Cardiac muscle cell (in vitro differentiated cells and primary cell): ENCODE measurements at places on chromosomes 2 and 18. TPM values are rescaled to one million over a fixed set of nuclear protein-coding genes. Genes with fewer than 3 reads are reported as not detected.

Gene GCG
- total RNA-seq = not detected in 2 replicates

Gene GAL3ST2
- 0.18 and 1.2 TPM in 2 replicates for total RNA-seq

Gene ADRA2B
- total RNA-seq = 27.4 and 61.8 TPM in 2 replicates

Gene ZSCAN30
- 19.7 and 29.5 TPM in 2 replicates for total RNA-seq

Gene C1QL2
- 0.18 and 0.30 TPM in 2 replicates for total RNA-seq

Gene PSMA8
- not detected in 2 replicates for total RNA-seq

Gene APOB
- total RNA-seq = 0.07 and 0.15 TPM in 2 replicates

Gene EPAS1
- total RNA-seq = 4.8 and 7.3 TPM in 2 replicates

Gene DSEL
- total RNA-seq = 0.99 and 1.2 TPM in 2 replicates

Gene SP5
- 0.69 and 2.0 TPM in 2 replicates for total RNA-seq

DNA sequence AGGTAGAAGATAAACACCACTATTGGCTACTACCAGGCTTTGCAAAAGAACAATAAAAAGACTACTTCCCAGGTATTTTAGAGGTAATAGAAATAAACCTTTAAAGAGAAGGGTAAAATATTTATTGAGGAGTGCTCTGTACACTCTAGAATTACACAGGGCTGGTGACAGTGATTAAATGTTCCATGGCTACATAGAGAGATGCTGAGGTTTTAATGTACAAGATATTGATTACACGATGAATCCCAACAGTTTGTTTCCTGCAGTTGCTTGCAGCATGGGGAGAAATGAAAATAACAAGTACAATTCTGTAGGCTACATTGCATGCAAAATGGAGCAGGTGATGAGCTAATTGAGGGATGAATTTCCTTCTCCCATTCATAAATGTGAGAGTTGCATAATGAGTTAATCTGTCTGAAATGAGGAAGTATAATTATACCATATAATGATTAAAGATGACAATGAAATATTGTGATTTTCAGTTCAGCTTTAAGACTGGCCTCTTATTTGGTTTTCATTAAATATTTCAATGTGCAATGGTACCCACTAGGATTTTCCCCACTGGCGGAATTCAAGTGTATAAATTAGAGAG, 266.1 kb downstream of the SOCS6 start:
- no peak overlapping the region for H3K4me3 ChIP-seq
- H3K27me3 ChIP-seq = no peaks in the 10 kb centered on the region
- H3K27ac ChIP-seq = no peak overlapping the region
- DNase-seq = no peak

DNA sequence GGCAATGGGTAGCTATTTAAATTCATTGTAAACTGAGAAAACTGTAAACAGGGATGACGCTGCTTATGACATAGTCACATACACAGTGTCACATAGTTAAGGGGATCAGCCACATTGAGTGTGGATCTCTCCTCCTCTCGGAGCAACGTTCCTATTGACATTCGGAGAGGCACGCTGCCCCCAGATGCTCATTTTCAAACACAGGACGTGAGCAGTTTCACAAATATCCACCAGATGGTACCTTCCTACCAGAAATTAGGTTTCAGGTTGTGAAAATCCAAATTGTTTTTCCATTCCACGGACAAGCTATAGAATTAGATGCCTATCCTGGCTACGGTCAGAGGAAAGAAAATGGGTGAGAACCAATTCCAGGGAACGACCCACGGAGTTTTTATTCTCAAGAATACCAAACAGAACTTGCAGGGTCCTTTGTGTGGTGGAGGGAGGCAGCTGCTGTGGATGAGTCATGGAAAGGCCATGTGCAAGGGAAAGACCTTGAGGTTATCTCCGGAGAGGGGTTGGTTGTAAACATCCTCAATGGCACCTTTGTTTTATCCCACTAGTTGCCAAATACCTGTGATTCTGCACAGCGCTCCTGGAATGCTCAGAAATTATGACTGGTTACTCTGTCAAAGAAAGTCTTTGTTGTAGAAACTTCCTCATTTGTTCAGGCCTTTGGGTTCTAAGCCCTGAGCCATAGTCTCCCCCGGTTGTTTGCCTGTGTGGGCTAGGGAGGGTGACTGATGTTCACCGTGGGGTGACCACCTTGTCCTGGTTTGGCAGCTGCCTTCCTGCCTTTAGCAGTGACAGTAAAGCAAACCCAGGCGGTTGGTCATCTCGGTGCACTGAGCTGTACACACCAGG, 88.0 kb downstream of the ACTR3 start:
- no peaks in the 10 kb centered on the region for H3K27me3 ChIP-seq
- peak; percentile 68 for DNase-seq
- H3K36me3 ChIP-seq = no peaks in the 10 kb centered on the region
- H3K4me1 ChIP-seq = no peaks in the 10 kb centered on the region
- H3K4me3 ChIP-seq = no peak overlapping the region
- no peak overlapping the region for H3K27ac ChIP-seq

- H3K27ac ChIP-seq = no peak overlapping the region
- peaks cover 17% of the 10 kb centered on the region for H3K36me3 ChIP-seq
- no peaks in the 10 kb centered on the region for H3K4me1 ChIP-seq
- no peaks in the 10 kb centered on the region for H3K27me3 ChIP-seq
These were observed 905 bp upstream of the IAH1 start for GRCh38 chr2:9473308-9473984.

GRCh38 chr2:127175751-127176354, 44.2 kb downstream of the CYP27C1 start:
- no peak overlapping the region for H3K4me3 ChIP-seq
- peak; percentile 8 for DNase-seq
- H3K4me1 ChIP-seq = no peaks in the 10 kb centered on the region
- no peaks in the 10 kb centered on the region for H3K27me3 ChIP-seq
- no peak overlapping the region for H3K27ac ChIP-seq
- H3K36me3 ChIP-seq = no peaks in the 10 kb centered on the region

GRCh38 chr2:190646780-190647522, 1.9 kb upstream of the NAB1 start:
- H3K4me1 ChIP-seq = peaks cover 14% of the 10 kb centered on the region
- DNase-seq = no peak

GRCh38 chr18:67417864-67418523, 98.5 kb downstream of the DSEL start:
- no peaks in the 10 kb centered on the region for H3K27me3 ChIP-seq
- H3K4me3 ChIP-seq = no peak overlapping the region
- H3K27ac ChIP-seq = no peak overlapping the region
- H3K4me1 ChIP-seq = no peaks in the 10 kb centered on the region
- DNase-seq = no peak

- H3K4me3 ChIP-seq = no peak overlapping the region
- no peak overlapping the region for H3K27ac ChIP-seq
- DNase-seq = no peak
- peaks cover 5% of the 10 kb centered on the region for H3K27me3 ChIP-seq
- H3K4me1 ChIP-seq = no peaks in the 10 kb centered on the region
These were observed 46.5 kb upstream of the SLC1A4 start for GRCh38 chr2:64942693-64943092.

DNA sequence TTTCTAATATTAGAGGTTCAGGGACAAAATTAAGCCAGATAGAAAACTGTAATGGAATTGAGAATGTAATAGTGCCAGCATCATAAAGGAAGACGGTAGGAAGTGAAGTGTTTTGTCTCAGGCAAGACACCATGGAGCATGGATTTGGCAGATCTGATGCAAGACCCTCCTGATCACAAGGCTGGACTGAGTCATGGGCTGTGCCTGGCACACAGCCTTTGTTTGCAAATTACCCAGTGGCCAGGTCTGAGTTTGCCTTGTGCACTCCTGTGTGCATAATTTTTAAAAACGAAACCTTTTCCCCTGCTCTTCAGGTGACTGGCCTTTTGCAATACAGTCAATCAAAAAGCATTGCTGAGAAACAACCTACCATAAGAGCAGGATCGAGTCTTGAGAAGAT, 2.0 kb upstream of the UPP2 start:
- no peaks in the 10 kb centered on the region for H3K27me3 ChIP-seq
- no peak overlapping the region for H3K4me3 ChIP-seq
- no peaks in the 10 kb centered on the region for H3K4me1 ChIP-seq
- DNase-seq = no peak

DNA sequence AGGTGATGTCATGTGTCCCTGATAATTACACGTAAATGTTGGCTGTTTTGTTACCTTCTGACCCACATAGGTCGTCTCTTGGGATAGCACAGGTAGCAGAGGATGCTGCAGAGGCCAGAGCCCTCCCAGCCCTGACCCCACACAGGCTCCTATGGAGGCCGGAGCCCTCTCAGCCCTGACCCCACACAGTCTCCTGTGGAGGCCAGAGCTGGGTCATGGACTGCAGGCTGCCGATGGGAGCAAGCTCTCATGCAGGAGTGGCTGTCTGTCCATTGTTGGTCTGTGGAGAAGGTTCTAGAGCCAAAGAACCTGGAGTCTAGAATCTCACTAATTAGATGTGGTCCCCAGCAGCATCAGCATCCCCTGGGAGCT, 155.5 kb downstream of the LDLRAD4 start:
- H3K27me3 ChIP-seq = no peaks in the 10 kb centered on the region
- no peak overlapping the region for H3K4me3 ChIP-seq
- no peak overlapping the region for H3K27ac ChIP-seq
- peaks cover 16% of the 10 kb centered on the region for H3K4me1 ChIP-seq
- no peaks in the 10 kb centered on the region for H3K36me3 ChIP-seq
- no peak for DNase-seq

- peak; percentile 2 for DNase-seq
- H3K4me3 ChIP-seq = no peak overlapping the region
- H3K27ac ChIP-seq = no peak overlapping the region
- H3K36me3 ChIP-seq = no peaks in the 10 kb centered on the region
- no peaks in the 10 kb centered on the region for H3K4me1 ChIP-seq
These were observed 63.3 kb downstream of the SUCLG1 start for GRCh38 chr2:84395820-84396219.

DNA sequence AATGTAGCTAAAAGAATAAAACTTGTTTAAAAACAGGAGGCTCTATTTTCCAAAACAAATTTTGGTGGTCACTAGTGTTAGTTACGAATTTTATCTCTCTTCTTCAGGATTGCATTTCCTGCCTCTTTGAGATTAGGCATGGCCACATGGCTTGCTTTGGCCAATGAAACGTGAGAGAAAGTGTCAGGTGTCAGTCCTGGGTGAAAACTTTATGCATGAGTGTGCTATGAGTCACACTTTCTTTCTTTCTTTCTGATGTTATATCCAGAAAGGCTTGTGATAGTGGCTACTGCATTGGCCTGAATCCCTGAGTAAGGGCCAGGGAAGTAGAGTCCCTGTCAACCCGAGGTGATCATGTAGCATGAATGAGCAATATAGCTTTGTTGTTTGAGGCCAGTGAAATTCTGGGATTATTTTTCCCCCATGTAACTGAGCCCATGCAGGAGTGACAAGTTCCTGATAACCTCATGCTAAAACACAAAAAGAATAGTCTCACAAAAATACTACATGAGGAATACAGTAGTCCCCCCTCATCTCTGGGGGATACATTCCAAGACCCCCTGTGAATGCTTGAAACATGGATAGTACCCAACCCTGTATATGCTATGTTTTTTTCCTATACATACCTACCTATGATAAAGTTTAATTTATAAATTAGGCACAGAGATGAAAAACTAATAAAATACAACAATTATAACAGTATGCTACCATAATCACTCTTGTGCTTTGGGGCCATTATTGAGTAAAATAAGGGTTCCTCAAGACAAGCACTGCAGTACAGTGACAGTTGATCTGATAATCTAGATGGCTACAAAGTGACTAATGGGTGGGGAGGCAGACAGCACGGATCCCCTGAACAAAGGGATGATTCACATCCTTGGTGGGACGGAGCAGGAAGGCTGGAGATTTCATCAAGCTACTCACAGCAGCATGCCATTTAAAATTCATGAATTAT, 109.5 kb downstream of the CDC42EP3 start:
- DNase-seq = peak; percentile 89
- no peaks in the 10 kb centered on the region for H3K4me1 ChIP-seq
- H3K36me3 ChIP-seq = no peaks in the 10 kb centered on the region
- no peaks in the 10 kb centered on the region for H3K27me3 ChIP-seq

- H3K27me3 ChIP-seq = no peaks in the 10 kb centered on the region
- no peaks in the 10 kb centered on the region for H3K36me3 ChIP-seq
- H3K4me3 ChIP-seq = no peak overlapping the region
- no peaks in the 10 kb centered on the region for H3K4me1 ChIP-seq
- H3K27ac ChIP-seq = no peak overlapping the region
These were observed 98.9 kb upstream of the GLS start for GRCh38 chr2:190781604-190782198.

DNA sequence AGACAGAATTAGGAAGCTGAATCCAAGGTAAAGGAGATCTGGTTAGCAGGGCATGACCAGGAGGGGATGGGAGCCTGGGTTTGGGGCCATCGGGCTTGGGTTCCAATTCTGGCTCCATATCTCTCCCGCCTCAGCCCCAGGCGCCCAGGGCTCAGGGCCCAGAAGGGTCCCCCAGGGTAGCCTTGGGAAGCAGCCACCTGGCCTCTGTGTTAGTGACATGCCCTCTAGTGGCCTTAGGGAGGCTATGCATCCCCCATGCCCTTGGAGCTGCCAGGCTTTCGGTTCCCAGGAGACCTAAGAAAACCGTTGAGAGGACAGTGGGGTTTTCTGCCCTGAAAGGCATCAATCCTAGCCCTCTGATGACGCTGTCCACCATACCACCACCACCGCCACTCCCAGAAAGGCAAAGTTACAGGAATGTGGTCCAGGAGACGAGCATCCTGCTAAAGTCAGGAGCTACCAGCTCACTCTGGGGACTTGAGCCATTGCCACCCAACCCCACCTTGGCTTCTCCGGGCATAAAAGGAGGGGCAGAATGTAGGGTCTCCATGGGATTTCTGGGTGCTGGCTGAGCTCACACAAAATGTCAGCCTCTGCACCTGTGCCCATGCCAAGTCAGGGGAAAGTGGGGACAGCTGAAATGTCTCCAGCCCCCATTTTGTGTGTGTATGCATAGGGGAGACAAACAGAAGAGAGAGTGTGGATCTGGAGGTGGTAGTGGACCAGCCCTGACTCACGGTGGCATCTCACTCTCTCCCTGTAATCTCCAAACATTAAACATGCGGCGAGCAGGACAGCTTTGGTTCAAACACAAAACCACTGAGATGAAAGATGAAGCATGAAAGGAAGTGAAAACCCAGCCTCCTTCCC, 56.5 kb downstream of the EMX1 start:
- peak; percentile 68 for DNase-seq
- H3K36me3 ChIP-seq = no peaks in the 10 kb centered on the region
- H3K4me1 ChIP-seq = no peaks in the 10 kb centered on the region
- peaks cover 76% of the 10 kb centered on the region for H3K27me3 ChIP-seq

- H3K27ac ChIP-seq = no peak overlapping the region
- H3K27me3 ChIP-seq = no peaks in the 10 kb centered on the region
- no peaks in the 10 kb centered on the region for H3K36me3 ChIP-seq
- H3K4me1 ChIP-seq = no peaks in the 10 kb centered on the region
- no peak overlapping the region for H3K4me3 ChIP-seq
- no peak for DNase-seq
These were observed 494.8 kb downstream of the CMPK2 start for GRCh38 chr2:6370753-6371551.

- H3K27me3 ChIP-seq = no peaks in the 10 kb centered on the region
- DNase-seq = no peak
- no peaks in the 10 kb centered on the region for H3K36me3 ChIP-seq
- H3K4me1 ChIP-seq = no peaks in the 10 kb centered on the region
- no peak overlapping the region for H3K27ac ChIP-seq
These were observed 1153.3 kb upstream of the TMEFF2 start for GRCh38 chr2:193348055-193348454.

- peaks cover 6% of the 10 kb centered on the region for H3K4me1 ChIP-seq
- H3K27me3 ChIP-seq = no peaks in the 10 kb centered on the region
- no peak overlapping the region for H3K27ac ChIP-seq
- H3K4me3 ChIP-seq = no peak overlapping the region
- no peak for DNase-seq
- H3K36me3 ChIP-seq = no peaks in the 10 kb centered on the region
These were observed 3.0 kb upstream of the CEP68 start for GRCh38 chr2:65053199-65053598.
